ENCODE measurements at places on chromosomes 1 and 21.
A peak's percentile ranks its signal among the peaks of the same experiment; 100 is the strongest.

- no peak for DNase-seq
These were observed 99.0 kb downstream of the LTN1 start for GRCh38 chr21:28893687-28894086.

- DNase-seq, result no peak
These were observed 91.9 kb downstream of the PCBP3 start for GRCh38 chr21:45735259-45736000.

DNA sequence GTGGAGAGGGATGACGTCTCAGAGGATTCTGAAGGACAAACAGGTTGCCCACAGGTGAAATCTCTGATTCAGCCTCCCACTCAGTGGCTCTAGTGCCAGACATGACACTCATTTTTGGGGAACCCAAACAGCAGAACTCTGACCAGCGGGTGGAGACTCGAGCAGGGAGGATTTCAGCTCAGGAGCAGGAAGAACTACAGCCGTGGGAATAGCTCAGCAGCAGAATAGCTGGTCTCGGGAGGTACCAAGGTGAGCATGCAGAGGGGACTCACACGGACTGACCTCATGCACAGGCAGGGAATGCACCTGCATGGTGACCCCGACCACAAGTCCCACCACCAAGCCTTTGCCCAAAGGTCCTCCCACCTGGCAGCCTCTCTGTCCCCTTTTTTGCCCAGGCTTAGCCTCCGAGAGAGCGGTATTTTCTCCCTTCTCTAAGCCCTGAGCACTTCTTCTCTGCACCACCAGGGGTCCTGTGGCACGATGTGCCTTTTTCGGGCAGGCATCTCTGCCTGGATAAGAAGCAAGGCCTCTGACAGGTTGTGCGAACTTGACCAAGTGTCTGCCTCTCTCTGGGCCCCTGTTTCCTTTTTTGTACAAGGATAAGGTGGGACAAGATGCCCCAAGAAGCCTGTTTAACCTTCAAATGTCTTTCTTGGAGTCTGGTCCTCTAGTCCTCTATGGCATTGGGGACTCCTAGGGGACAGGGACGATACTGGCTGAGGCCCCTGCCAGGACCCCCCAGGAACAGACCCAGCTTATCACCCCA, 8.8 kb upstream of the FGR start:
- DNase-seq, result peak; percentile 46

DNA sequence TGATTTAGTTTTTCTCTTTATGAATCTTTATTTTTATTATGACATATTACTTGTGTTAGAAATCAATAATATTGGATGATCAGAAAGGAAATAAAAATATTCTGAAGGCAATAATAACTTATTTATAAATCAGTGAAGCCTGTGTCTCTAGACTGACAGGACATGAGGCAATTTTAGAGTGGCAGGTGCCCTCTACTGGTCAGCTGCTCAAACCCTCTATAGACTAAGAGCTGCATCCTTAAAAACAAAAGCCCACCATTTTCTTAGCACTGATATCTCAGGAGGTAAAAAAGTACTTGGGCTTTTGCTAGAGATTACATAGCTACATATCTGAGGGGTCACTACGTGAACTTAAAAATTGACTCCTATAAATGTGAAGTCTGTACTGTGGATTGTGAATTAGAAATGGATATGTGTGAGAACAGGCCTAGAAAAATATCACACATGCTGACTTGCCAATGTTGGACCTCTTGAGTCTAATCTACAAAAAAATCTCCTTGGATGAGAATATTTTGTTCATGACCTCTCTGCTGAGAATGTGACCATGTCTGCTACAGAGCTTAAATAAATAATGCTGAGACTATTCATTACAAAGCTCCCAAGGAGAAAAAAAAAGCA, 597.9 kb upstream of the ADAMTS5 start:
- DNase-seq, result peak; percentile 62

DNA sequence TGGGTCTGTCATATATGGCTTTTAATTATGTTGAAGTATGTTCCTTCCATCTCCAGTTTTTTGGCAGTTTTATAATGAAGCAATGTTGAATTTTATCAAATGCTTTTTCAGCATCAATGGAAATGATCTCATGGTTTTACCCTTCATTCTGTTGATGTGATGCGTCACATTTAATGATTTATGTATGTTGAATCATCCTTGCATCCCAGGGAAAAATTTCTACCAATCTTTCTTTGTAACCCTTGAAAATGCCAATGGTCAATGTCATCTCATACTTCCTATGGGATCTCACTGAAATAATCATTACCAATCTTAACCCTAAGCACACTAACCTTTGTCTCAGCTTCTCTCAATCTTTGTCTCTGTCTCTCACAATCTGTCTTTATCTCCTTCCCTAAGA, 1004.0 kb downstream of the KCNT2 start:
- DNase-seq, result peak; percentile 56

- peak; percentile 86 for DNase-seq
These were observed 51.9 kb downstream of the EIF4G3 start for GRCh38 chr1:21124846-21125245.

DNA sequence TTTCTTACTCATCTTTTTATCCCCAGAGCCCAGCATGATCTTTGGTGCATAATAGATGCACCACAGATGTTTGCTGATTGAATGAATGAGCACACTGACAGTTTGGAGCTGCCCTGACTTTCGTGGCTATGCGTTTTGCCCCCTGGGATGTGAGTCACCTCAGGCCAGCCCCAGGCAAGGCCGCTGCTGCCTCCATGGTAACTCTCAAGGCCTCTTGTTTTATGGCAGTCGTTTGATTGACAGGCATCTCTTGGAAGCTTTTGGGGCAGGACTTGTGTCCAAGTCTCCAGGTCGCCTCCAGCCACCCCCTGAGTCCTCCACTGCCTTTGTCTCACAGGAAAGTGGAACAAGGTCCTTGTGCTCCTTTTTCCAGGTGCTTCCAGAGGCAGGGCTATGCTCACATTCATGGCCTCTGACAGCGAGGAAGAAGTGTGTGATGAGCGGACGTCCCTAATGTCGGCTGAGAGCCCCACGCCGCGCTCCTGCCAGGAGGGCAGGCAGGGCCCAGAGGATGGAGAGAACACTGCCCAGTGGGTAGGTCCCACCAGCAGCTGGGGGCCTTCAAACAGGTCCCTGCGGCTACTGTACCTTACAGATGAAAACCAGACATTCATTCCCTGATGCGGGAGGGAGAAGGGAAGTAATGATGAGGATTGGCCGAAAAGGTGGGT, 11.2 kb downstream of the PSEN2 start:
- DNase-seq, result no peak

- no peak for DNase-seq
These were observed 31.4 kb upstream of the TMEM61 start for GRCh38 chr1:54949053-54949452.

GRCh38 chr1:100266741-100267140, 725 bp downstream of the RTCA start:
- DNase-seq, result no peak

DNA sequence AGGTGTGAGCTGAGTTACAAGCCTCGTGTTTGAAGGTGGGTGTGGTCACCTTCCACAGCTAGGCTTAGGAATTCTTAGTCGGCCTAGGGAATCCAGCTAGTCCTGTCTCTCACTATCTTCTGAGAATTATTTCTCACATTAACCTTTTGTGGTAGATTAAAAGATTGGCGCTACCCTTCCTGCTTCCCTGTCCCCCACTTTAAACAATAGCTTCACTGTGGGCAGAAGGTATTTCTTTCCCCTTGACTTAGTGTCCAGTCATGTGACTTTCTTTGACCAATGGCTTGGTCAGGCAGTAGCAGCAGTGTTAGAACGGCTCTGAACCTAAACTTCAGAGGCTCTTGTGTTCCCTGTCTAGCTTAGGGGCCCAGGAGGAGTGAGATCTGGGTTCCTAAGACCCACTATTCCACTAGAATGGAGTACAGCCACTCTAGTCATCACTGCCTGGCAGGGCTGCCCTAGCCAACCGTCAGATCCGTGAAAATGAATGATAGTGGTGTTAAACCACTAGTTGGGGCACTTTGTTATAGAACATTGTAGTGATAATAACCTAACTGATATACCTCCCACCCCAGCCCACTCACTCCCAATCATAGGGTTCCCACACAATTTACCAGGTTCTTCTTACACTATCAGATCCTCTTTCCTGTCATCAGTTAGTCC, 13.9 kb upstream of the C1orf141 start:
- DNase-seq, result no peak

DNA sequence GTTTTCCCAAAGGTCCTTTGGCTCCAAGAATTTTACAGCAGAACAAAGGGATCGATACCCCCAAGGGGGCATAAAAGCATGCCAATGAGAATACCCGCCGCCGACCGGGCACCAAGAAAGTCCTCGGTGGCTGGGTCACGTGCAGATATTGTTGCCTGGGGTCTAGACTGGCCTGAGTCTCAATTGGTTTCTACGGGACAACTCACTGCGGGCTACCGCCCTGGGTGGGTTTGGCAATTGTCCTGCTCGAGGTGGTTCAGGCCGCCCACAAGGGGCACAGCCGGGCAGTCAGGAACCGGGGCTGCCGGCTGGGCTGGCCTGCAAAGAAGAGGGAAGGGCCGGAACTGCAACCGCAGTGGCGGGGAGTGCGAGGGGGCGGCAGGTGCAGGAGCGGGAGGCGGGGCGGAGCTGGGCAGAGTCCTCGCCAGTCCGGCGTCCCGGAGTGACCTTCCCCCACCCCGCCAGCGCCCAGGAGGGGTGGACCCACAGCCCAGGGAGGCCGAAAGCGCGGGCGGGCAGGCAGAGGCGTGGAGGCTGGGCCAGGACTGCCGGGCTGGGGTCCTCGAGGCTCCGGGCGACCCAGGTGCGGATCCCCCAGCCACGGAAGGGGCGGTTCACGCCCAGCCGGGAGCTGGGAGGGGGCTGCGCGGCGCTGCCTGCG, 926 bp upstream of the ATP1B1 start:
- DNase-seq, result no peak

- DNase-seq, result peak; percentile 17
These were observed 35.5 kb downstream of the SLC26A9 start for GRCh38 chr1:205907794-205908193.

- DNase-seq, result no peak
These were observed 30.3 kb upstream of the RGS16 start for GRCh38 chr1:182634306-182635072.

DNA sequence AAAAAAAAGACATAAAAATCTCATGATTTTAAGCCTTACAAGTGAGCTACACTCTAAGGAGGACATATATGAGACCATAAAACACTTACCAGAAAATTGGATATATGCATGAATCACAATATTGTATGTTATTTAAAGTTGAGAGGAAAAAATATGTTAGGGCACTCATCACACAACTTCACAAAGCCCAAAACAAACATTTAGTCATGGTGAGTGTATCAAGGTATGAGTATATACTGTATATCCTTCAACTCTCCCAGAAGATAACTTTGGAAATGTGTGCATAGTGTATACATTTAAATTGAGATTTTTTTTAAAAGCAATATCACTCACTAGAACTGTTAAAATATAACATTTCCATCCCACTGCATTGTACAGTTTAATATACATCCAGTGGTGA, 259.3 kb downstream of the SRGAP2C start:
- DNase-seq, result no peak

Data from amniotic epithelial cell (primary cell).